ENCODE measurements at places on chromosomes 3 and 15.

GRCh38 chr3:39193391-39193790 lies 996 bp upstream of the XIRP1 start:
- no peak for DNase-seq

DNA sequence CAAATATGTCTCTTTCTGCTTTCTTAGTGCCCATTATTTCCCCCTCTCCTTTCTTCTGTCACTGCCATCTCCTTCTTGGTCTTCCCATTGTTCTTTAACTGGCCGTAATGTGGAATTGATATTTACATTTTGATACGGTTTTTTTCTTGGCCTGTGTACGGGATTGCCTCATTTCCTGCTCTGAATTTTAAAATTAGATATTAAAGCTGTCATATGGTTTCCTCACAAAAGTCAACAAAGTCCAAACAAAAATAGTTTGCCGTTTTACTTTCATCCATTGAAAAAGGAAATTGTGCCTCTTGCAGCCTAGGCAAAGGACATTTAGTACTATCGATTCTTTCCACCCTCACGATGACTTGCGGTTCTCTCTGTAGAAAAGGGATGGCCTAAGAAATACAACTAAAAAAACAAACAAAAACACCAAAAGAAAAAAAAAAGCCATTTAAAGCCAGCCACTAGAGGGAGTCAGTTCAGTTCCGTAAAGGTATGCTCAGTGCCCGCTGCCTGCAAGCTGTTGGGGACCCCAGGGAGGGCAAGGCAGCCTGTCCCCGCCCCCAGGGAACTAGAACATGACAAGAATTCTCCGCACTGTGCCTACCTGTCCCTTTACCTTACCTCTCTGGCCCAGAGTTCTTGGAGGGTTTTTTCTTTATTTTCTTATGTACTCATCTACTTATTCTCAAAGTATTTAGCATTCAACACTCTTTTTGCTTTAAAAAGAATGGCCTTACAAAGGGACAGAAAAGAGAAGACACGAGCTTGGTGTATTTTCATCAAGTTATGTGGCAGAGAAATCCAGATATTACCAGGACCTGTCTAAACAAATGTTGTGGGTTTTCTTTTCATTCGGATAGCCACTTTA lies 30.0 kb upstream of the NR2E3 start:
- peak; percentile 31 for DNase-seq

GRCh38 chr15:52199271-52199670 lies 8.1 kb upstream of the GNB5 start:
- no peak for DNase-seq

DNA sequence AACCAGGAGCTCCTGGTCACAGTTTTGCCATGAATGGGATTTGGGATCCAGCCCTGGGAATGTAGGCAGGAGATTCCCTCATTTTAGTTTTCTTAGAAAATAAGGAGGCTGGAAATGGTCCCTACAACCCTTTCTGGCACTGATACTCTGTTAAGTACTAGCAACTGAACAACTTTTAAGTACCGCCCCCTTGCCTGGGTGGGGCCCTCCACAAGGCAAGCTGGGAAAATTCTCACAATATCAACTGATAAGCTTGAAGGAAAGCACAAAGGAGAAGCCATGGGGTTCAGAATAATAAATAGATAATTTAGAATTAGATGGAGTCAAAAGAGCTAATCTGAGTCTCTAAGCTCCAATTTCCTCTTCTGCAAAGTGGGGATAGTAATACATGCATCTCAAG lies 4.2 kb upstream of the DGKG start:
- no peak for DNase-seq

DNA sequence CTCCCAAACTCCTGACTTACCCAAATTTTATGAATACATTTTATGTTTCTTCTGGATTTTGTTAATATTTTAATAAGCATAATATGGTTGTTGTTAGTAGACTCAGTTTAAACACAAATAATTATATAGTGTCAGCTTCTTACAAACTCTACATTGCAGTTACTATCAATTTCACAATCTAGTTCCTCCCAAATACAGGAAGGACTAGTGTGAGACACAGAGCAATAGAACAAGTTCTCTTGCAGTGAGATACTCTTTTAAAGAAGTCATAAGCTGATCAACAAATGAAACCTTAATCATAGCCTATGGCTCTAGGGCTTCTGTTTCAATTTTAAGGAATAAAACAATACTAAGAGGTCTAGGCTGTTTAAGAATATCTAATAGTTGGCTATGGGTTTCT lies 86.1 kb downstream of the SAMMSON start:
- DNase-seq = no peak

DNA sequence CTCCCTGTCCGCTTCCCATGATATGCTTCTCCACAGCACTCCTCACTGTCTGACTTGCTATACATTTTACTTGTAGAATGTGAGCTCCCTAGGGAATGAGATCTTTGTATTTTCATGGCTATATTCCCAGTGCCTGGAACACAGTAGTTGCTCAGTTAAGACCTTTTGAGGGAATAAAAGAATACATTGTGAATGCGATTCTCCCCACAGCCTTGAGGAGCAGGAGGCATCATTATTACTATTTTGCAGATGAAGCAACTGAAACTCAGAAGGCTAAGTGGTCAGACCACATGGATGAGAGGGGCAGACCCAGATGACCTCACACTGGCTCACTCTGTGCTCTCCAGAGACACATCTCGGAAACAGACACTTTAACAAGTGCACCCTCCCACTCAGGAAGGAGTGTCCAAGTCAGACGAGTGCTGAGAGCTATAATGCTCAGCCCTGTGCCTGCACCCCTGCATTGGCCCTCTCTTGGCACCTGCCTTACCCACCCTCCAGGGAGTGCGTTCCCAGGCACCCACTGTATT lies 46.8 kb downstream of the SST start:
- DNase-seq = no peak

- DNase-seq = no peak
These were observed 246.9 kb upstream of the LRIG1 start for GRCh38 chr3:66747696-66748095.

GRCh38 chr3:59115364-59116232 lies 65.8 kb upstream of the CFAP20DC start:
- DNase-seq = no peak

DNA sequence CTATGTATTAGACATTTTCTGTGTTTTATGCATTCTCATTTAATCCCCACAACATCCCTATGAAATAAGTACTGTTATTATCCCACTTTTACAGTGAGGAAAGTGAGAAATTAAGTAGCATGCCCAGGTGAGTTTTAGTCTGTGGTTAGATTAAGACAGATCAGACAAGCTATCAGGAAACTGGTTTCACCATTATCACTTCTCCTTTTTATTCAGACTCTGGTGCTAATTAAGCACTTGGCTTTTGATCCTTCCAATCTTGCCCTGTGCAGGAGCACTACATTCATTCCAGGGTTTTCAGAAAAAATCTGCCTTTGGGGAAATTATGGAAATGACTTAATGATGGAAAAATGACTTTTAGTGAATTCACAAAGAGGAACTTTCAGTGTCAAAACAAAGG lies 115.2 kb downstream of the TMEM108 start:
- DNase-seq = no peak

GRCh38 chr3:98821063-98821462 lies 57.9 kb downstream of the ST3GAL6 start:
- no peak for DNase-seq

- no peak for DNase-seq
These were observed 284.0 kb upstream of the CTDSPL start for GRCh38 chr3:37577697-37578096.

DNA sequence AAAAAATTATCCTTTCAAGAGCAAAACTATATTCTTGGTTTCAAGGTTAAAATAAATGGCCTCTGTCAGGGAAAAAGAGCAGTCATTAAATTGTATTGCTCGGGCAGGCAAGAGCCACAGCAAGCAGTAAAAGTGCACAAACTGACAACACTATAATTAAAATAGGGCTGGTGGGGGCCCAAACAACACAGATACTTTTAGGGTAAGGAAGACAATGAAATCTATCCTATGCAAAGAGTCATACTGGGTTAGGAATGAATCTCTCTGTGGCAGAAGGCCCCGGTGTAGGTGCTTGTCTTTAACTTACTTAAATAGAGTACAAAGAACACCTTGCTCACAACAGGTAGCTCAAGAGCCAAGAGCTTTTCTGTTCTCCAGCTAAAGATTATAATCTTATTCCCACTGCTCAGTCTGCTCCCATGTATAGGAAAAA lies 94.7 kb downstream of the DLG1 start:
- no peak for DNase-seq

GRCh38 chr3:32037932-32038267 lies 56.4 kb downstream of the ZNF860 start:
- DNase-seq = no peak

GRCh38 chr3:105516972-105517371 lies 150.3 kb downstream of the ALCAM start:
- no peak for DNase-seq

- DNase-seq = no peak
These were observed 18.6 kb downstream of the DUOX1 start for GRCh38 chr15:45148076-45149059.

DNA sequence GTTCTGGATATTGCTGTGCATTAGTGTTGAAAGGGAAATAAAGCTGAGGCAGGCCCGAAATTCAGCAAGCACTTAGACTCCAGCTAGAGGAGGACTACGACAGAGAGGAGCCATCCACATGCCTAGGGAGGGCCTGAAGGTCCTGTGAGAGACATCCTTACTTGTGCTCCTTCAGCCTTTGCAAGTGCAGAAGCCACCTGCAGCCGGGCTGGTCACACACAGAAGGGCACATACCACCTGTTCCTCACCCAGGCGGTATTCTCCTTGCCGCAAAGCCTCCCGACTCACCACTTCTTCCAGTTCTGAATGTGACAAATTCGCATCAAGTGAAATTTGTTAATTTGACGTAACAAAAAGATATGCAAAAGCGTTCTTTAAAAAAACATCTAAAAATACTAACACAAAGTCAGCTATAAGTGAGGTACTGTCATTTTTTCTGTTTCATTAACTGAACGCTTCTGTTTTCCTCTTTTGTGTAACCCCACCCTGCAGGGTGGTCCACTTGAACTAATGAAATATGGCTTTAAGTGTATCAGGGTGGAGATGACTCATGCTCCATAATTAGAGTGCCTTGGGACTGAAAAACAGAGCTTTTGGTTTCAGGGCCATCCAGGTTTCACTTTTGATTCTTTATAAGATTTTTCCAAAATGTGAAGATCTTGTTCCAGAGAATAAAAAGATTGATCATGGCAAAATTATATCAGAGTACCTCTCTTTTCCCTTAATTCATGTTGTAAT lies 467.9 kb upstream of the ATP11B start:
- no peak for DNase-seq

- DNase-seq = no peak
These were observed 49.0 kb downstream of the PBRM1 start for GRCh38 chr3:52636673-52637072.

- DNase-seq = no peak
These were observed 38.3 kb downstream of the SLC6A6 start for GRCh38 chr3:14440531-14441239.

- no peak for DNase-seq
These were observed 556.8 kb downstream of the NSUN3 start for GRCh38 chr3:94619643-94620042.

GRCh38 chr15:89797678-89798201 lies 16.9 kb downstream of the ANPEP start:
- no peak for DNase-seq

- no peak for DNase-seq
These were observed 47.0 kb upstream of the PPIB start for GRCh38 chr15:64209680-64210334.

DNA sequence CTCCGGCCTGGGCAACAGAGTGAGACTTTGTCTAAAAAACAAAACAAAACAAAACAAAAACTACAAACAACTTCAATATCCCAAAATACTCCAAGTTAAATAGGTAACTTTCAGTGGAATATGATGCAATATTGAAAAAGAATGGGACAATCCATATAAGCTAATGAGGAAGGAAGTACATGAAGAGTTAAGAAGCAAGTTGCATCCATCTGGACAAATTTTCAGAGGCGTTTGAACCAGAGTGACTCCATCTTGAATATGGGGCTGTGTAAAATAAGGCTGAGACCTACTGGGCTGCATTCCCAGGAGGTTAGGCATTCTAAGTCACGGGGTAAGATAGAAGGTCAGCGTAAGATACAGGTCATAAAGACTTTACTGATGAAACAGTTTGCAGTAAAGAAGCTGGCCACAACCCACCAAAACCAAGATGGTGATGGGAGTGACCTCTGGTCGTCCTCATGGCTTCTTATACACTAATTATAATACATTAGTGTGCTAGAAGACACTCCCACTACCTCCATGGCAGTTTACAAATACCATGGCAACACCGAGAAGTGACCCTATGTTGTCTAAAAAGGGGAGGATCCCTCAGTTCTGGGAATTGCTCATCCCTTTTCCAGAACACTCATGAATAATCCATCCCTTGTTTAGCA lies 58.1 kb upstream of the LCTL start:
- no peak for DNase-seq

DNA sequence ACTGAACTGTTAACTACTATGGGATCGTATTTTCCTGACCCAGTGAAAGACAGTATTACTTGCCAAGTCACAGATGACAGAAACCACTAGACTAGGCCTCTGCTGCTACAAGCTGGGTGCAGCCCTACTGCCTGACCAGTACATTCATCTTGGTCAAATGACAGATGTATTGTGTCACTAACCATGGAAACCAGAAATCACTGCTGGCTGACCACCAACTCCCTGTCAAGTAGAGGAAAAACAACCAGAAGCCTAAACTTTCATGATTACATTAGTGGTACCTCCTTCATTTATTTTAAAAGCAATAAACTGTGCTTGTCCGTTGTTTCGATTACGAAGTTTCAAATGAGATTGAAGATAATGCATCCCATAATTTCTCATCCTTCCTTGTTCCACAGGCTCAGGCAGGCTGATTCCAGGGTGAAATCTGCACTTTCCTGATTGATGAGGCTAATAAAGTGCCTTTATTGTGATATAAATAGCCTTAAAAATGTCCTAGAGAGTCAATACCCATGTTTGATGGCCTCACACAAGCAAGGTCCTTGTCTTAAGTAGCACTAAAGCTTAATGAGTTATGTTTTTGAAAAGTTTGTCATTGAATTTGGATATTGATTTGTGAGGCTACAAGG lies 309.7 kb downstream of the LSAMP start:
- no peak for DNase-seq

DNA sequence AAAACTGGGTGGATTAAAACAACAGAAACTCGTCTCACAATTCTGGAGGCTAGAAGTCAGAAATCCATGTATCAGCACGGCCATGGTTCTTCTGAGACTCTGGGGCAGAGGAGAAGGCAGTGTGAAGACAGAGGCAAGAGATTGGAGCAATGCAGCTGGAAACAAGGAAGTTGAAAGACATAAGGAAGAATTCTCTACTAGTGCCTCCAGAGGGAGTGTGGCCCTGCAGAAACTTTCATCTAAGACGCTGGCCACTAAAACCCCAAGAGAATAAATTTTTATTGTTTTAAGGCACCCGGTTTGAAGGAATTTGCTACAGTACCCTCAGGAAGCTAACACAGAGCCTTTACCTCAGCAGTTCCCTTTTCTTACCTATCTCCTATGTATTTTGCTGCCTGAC lies 1012.2 kb upstream of the CADM2 start:
- DNase-seq = no peak

Data from CD4-positive, CD25-positive, alpha-beta regulatory T cell (primary cell).